ENCODE measurements at places on chromosomes 13 and 19.

DNA sequence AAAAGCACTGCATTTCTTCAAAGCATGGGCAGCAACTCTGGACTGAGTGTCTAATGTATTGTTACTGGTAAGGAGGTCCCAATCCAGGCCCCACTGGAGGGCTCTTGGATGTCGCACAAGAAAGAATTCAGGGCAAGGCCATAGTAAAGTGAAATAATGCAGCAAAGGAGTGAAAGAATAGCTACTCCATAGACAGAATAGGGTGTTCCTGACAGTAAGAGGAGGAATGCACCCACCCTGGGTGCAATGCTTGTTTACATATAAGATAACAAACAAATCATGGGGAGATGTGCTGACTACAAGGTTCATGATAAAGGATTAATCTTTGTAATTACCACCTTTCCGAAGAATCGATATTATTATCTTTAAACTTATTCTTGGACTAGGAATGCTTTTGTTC lies 58.8 kb upstream of the ABCC4 start:
- DNase-seq = no peak

DNA sequence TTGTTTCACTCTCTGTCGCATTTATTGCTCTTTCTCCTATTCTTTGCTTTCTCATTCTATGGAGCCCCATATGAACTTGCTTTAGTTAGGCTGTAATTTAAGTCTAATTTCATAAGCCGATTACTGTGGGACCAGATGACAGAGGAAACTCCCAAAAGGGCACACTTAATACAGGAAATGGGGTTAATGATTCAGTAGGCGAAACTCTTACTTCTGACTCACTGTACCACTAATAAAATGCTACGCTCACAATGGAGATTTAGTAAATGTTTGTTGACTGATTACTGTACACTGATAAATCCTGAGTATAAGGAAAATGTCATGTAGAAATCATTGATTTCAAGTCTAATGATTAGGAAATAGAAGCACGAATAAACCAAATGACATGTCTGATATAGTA lies 276.4 kb downstream of the KLF5 start:
- no peak for DNase-seq

- no peak for DNase-seq
Measured at GRCh38 chr19:33831825-33832224, 35.2 kb downstream of the KCTD15 start.

- no peak for DNase-seq
Measured at GRCh38 chr13:46195016-46195415, 13.0 kb upstream of the LCP1 start.

- no peak for DNase-seq
Measured at GRCh38 chr19:51031880-51032225, 2.9 kb downstream of the KLK12 start.

GRCh38 chr19:14830702-14831101 lies 4.3 kb downstream of the OR7A5 start:
- DNase-seq = no peak

DNA sequence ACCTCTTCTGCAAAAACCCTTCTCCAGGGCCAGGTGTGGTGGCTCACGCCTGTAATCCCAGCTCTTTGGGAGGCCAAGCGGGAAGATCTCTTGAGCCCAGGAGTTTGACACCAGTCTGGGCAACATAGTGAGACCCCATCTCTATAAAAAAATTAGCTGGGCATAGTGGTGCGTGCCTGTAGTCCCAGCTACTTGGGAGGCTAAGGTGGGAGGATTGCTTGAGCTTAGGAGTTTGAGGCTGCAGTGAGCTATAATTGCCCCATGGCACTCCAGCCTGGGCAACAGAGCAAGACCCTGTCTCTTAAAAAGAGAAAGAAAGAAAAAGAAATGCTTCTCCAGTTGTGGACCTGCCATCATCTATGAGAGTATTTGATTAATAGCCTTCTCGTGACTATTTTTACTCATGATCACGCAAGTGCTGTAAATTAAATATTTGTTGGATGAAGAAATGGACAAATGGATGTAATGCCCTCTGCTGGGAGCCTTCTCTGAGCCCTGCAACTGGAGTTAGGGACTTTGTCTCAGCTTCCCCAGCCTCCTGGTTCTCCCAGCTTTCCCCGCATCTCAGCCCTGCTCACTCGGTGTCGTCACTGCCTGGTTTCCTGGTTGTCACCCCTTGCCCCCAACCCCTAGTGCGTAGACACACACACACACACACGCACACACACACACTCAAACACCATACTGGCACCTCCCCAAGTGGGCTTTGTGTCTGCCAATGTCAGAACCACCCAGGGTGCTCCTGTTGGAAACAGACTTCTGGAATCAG lies 12.2 kb downstream of the WIZ start:
- DNase-seq = no peak

GRCh38 chr19:51002089-51002532 lies 707 bp upstream of the KLK8 start:
- no peak for DNase-seq

DNA sequence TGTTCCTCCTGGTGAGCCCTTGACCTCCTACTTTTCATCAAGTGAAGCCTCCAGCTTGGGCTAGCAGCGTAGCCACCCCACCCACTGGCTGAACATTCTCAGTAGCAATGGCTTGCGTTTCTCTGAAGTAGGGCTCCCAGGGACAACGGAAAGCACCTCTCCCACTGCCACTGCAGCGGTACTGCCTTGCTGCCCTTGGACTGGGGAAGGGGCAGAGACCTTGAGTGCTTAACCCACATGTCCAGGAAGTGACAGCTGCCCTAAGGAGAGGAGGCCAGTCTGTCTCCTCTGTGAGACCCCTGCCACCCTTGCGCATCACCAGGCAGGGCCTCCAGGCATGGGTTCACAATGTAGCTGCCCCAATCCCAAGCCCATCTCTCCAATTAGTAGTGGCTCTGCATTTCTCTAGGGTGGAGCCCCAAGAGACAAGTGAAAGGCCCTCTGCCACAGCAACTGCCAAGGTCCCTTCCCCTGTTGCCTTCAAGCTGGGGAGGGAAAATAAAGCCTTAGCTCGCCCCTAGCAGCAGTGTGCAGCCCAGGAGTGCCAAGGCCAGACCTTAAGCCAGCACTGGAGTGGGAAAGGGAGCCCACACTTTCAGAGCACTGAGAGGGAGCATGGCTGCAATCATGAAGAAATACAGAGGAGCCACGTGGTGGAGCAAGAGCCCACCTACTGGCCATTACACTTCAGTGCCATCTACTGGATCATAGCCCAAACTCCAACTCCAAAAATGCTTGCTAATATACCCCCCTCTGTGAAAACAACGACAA lies 175.9 kb upstream of the TRPC4 start:
- DNase-seq = no peak

- no peak for DNase-seq
Measured at GRCh38 chr13:92873029-92873428, 353.6 kb upstream of the GPC6 start.

DNA sequence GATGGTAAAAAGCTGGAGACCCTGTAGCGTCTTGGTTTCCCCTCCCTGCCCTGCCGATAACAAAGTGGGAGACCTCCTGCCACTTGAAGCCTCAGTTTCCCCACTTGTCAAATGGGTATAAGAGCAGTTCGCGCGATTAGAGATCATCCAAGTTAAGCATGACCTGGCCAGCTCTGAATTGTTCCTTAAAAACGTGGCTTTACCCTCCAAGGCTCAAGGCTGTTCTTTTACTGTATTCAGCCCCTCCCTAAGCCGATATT lies 421 bp downstream of the TNPO2 start:
- DNase-seq = no peak

DNA sequence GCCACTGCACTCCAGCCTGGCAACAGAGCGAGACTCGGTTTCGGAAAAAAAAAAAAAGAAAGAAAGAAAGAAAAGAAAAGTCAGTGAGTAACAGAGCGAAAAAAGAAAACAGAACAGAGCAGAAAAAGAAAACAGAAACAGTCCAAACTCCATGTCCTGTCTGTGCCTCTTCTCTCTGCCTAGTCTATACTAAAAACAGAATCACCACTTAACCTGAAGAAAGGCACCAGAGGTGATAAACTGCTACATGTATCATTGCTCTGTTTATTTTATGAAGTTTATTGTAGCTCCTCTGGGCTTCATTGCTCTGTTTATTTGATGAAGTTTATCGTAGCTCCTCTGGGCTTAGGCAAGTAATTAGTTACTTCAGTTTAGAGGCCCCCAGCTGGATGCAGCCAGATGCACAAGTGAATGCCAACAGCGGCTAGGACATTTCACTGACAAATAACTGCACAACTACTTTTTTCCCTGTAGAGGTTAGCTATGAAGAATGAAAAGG lies 39.2 kb downstream of the TBC1D4 start:
- DNase-seq = no peak

DNA sequence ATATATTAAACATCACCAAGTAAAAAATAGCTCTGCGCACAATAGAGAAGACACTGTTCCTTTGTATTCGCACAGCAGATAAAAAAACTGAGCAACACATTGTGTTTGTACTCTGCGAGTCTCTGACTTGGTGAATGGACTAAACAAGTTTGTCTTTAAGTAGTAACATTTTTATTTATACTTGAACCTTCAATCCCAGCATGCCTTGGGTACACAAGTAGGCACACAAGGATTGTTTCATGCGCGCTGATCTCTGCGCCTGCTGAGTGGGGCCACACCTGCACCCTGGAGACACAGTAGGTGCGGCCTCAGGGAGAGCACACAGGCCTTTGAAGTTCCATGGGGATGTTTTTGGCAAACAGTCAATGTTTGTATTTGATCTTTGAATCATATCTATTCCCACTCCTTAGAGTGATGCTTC lies 318.9 kb downstream of the MYO16 start:
- DNase-seq = no peak

DNA sequence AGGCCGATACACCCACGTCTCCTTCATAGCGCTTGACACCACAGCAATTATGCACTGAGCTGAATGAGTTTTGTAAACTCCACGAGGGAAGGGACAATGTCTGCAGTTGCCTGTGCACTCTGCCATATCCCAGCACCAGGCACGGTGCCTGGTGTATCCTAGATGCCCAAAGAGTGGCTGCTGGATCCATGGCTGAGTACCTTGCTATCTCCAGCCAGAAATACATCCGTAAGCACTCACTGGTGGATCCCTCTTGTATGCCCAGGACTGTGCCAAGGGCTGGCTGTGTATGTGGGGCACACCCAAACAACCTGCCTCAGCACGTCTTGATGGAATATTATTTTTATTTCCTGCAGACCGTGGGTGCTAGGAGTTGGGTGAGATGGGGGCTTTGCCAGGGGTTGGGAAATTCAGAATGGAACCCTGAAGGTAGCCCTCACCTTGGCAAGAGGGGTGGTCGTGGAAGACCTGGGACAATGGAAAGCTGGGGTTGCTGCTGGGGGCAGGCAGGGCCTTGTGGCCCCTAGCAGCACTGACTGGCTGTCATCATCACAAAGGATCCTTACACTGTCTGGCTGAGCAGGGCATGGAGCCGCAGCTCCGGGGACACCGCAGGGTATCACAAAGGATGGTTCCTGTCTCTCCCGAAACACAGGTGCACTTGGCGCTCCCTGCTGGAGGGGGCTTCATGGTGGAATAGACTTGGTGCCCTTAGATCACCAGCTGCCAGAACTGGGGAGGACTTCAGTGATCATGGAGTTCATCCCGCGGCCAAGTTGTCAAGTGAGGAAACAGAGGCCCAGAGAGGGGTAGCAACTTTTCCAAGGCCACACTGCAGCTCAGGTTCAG lies 131.3 kb downstream of the URI1 start:
- DNase-seq = no peak

DNA sequence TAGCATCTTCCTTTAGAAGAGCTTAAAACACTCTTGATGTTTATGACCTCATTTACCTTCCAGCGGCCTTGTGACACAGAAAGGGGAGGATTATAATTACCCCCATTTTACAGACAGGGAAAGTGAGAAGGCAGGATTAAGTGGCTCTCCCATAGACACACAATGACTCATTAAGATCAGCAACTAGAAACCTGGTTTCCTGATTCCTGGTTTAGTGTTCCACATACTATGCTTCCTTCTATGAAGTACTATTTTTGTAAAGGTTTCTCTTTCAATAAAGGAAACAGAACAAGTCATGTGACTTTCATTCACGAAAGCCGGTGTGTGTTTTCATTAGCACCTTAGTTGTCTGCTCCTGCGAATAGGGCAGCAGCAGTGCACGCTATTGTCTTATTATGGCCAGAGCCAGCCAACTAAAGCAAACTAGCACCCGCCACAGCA lies 8.3 kb downstream of the IRS2 start:
- no peak for DNase-seq

DNA sequence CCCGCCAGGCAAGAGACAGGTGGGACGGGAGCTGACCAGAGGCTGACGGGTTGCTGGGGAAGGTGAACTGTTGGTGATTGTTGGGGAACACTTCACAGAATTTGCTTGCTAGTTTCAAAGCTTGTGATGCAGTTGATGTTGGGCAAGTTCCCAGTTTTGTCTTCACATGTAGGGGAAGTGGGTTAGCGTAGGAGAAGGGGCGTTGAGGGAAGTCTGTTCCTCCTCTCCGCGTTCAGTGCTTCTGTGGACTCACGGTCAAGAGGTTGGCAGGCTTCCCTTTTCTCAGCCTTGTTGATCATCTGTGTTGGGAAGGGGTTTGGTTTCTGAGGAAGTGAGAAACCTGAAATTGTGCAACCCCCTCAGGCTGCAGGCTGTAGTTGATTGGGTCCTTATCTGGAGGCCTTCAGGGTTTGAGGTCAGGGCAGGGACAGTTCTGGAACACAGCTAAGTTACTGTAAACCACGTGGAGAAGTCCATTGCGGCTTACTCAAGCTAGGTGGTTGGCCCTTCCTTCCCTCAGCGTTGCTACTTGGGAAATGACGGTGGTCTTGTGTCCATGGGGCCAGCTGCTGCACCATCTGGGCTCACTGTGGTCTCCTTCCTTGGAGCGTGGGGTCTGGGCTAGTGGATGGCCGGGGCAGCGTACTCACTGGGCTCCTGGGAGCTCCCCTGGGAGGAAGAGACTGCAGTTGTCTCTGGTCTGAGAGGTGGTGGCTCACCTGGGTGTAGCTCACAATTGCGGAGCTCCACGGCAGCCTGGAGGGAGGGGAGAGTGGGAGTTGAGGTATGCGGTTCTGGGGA lies 7.5 kb downstream of the RPS9 start:
- DNase-seq = no peak

- DNase-seq = no peak
Measured at GRCh38 chr19:6333439-6333838, at the start of gene ACER1. TSS of gene ACER1 (minus strand) at chr19:6333612. CDS start at chr19:6333551, 61 bp downstream.

- no peak for DNase-seq
Measured at GRCh38 chr19:19672816-19673215, 4.2 kb downstream of the ZNF101 start.

DNA sequence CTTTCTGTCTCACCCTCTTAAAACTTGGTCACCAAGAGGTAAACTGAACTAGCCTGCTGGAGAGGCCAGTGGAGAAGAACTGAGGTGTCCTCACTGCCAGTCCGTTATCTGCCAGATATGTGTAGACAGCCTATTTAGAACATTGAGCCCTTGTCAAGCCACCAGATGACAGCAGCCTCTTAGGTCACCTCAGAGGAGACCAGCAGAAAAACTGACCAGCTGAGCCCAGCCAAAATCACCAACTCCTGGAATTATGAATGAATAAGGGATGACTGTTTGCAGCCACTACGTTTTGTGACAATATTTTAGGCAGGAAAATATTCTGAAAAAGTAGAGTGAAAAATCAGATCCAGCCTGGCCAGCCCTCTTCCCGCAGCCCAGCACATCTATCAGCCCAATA lies 513.9 kb downstream of the DCT start:
- DNase-seq = no peak
